ENCODE measurements at places on chromosomes 11 and 22.

GRCh38 chr22:50000587-50001387 is 11.8 kb downstream of the IL17REL start:
- DNase-seq = no peak

DNA sequence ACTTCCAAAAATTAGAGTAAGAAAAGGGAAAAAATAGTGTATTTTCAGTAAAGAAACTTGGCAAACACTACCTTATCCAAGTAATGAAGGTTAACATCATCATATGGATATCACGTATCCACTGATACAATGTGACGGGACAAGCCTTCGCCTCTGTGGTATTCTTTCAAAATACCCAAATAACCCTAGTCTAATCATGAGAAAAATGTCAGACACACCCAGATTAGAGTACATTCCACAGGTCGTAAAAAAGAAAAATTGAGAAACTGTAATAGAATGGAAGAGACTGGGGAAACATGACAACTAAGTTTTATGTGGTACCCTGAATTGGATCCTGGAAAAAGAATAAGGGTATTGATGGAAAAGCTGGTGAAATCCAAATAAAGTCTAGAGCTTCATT is 48.9 kb downstream of the NARS2 start:
- no peak for DNase-seq

- no peak for DNase-seq
These were observed 376.5 kb downstream of the BUD13 start for GRCh38 chr11:116396331-116396730.

DNA sequence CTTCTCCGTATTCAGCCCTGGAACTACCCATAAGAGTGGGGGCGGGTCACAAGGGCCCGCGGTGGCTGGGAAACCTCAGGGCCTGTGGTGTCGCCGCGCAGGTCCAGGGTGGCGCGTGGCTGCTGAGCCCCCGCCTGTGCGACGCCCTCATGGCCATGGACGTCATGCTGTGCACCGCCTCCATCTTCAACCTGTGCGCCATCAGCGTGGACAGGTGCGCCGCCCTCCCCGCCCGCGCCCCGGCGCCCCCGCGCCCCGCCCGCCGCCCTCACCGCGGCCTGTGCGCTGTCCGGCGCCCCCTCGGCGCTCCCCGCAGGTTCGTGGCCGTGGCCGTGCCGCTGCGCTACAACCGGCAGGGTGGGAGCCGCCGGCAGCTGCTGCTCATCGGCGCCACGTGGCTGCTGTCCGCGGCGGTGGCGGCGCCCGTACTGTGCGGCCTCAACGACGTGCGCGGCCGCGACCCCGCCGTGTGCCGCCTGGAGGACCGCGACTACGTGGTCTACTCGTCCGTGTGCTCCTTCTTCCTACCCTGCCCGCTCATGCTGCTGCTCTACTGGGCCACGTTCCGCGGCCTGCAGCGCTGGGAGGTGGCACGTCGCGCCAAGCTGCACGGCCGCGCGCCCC is 2.4 kb downstream of the DRD4 start:
- no peak for DNase-seq

DNA sequence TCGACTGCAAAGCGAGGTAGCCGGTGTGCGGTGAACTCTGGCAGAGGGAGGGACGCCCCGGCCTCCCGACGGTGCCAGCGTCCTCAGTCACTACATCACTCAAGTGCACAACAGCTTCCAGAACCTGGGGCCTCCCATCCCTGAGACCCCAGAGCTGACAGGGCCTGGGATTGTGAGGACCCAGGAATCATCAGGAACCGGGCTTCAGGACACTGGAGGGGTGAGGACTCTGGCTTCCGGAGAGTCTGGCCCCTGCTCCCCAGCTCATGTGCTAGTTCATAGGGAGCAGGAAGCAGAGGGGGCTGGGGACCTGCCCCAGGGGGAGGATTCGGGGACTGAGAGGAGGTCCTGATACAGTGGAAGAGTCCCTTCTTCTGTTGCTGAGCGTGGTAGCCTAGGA is 4.6 kb downstream of the ART5 start:
- DNase-seq = no peak

GRCh38 chr22:35202376-35202775 is 54.9 kb upstream of the HMGXB4 start:
- no peak for DNase-seq

GRCh38 chr22:36619797-36620399 is 83.7 kb downstream of the CACNG2 start:
- DNase-seq = no peak

DNA sequence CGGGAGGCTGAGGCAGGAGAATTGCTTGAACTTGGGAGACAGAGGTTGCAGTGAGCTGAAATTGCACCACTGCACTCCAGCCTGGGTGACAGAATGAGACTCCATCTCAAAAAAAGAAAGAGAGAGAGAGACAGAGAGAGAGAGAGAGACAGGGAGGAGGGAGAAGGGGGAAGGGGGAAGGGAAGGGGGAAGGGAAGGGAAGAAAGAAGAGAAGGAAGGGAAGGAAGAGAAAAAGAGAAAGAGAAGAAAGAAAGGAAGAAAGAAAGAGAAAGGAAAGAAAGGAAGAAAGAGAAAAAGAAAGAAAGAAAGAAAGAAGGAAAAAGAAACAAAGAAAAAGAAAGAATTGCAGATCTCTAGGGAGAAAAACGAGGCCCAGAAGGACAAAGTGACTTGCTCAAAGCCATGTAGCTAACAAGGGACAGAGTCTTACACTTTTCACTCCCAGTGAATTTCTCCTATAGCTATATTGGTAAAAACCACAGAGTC is 73.8 kb upstream of the BIRC3 start:
- DNase-seq = no peak

DNA sequence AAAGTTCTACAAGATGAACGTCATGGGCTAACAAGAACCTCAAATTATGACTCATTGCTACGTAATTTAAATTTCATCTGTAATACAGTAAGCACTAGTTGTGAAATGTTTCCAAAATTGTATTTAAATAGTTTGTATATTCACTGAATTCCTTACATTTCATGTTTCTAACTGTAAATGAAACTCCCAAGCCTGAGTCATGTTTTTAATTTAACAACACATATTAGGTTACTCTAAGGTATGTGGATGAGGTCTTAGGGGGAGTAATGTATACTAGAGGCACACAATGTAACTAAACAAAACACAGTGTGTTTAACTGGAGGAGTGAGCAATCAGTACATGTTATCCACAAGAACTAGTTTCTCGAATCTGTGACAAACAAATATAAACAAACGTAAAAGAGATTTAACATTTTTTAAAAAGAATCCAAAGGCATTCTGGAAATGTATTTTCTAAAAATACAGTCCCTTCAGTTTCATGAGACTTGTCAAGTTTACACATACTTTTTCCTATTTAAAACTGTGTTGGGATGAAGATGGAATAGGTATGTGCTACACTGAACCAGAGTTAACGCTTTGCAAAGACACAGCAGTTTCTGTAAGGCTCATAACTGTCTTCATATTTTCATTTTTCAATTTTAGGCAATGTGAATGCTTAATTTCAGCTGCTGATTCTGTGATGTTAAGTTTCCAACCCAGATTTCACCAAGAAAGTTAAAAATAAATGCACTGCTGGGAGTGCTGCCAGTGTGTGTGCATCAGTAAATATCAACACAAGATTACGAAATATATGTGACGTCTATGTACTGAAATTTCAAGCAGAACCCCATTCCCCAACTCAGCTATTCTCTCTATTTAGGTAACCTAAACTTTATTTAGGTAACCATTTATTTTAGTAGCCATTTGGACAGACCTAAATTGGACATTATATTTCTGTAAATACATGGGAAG is 52.6 kb downstream of the PITPNB start:
- DNase-seq = no peak

- no peak for DNase-seq
These were observed 46.2 kb downstream of the DEPDC5 start for GRCh38 chr22:31800065-31800464.

- DNase-seq = no peak
These were observed 12.8 kb downstream of the CD82 start for GRCh38 chr11:44578279-44578678.

- no peak for DNase-seq
These were observed 7.3 kb downstream of the INS start for GRCh38 chr11:2153581-2154194.

GRCh38 chr11:27076121-27076589 is 35.5 kb downstream of the BBOX1 start:
- no peak for DNase-seq

DNA sequence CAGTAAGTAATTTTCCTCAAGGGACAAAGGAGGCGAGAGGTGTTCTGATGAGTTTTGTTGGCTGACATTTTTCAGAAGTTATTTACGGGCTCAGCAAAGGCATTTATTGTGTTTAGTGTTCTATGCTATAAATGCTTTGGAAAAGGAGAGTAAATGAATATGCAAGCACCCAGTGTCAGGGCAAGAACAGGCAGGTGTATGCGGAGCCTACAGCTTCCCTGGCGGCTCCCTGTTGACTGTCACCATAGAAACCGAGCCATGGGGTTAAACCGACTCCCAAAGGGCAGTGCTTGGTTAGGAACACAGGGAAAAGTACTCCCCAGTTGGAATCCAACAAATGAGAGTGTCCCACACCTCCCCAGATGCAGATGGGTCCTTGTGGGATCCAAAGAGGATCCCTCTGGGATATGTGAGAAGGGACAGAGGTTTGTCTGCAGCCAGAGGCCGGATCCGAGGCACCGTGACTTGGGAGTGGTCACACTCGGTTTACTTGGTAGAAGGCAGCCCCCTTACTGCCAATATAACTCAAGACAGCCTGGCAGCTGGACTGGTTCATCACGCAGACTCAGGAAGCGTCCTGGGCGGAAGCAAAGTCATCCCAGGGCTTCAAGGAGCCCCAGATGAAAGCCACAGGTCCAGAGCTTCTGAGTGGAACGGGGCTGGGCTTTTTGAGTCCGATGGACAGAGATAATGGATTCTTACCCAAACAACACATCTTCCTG is 329.7 kb downstream of the CTTN start:
- DNase-seq = no peak

Measured in stimulated activated CD8-positive, alpha-beta memory T cell treated with anti-CD3 and anti-CD28 coated beads, Interleukin-7, amount 100 ng/mL, for 24 hours (primary cell).